ENCODE measurements at places on chromosomes 4 and X.

DNA sequence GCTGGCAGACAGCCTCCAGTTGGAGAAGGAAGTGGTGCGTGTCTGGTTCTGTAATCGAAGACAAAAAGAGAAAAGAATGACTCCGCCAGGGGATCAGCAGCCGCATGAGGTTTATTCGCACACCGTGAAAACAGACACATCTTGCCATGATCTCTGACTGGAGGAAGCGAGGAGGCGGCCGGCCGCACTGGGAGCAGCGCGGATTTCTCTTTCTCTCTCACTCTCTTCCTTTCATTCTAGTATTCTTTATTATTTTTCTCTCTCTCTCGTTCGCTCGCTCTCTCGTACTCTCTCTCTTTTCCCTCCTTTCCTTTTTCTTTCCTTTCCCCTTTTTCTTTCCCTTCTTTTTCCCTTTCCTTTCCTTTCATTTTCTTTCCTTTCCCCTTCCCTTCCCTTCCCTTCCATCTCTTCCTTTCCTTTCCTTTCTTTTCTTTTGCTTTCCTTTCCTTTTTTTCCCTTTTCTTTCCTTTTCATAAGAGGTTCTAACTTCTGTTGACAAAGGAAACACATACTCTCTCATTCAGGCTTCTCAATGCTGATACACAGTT lies 1.2 kb downstream of the POU3F4 start:
- DNase-seq, result no peak
- peaks cover 54% of the 10 kb centered on the region for H3K27me3 ChIP-seq
- H3K27ac ChIP-seq, result no peak overlapping the region
- no peaks in the 10 kb centered on the region for H3K4me1 ChIP-seq

DNA sequence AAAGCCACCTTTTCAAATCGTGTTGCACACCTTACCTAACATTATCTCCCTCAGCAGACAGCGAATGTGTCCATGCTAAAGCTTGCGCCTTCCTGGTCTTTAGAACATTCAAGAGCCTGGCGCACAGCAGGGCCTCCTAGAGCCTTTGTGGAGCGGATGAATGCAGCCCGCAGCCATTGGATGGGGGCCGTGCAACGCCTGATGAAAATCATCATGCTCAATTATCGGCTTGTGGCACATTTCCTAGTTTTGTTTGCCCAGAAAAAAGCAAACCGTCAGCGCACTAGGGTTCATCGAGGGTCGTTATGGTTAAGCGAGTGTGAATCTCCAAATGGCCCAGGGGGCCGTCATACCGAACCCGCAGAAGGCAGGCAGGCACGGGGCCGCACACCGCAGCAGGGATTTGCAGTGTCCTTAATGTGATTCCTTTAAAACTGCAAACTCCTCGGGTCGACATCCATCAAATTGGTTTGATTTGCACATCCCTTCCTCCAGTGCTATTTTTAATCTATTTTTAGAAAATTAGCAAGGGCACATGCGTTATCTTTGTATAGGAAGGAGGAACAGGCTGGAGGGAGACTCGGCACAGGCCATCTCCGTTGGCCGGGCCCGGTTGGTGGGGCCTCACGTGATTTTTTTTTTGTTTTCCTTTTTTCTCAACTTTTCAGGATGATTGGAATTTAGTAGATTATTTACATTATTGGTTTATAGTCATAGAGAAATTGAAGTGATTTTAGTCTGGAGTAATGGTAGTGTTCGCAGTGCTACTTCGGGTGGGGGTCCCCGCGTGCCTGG lies 53.1 kb downstream of the ABLIM2 start:
- no peak for DNase-seq
- no peaks in the 10 kb centered on the region for H3K27me3 ChIP-seq
- no peak overlapping the region for H3K4me3 ChIP-seq
- no peak overlapping the region for H3K27ac ChIP-seq

DNA sequence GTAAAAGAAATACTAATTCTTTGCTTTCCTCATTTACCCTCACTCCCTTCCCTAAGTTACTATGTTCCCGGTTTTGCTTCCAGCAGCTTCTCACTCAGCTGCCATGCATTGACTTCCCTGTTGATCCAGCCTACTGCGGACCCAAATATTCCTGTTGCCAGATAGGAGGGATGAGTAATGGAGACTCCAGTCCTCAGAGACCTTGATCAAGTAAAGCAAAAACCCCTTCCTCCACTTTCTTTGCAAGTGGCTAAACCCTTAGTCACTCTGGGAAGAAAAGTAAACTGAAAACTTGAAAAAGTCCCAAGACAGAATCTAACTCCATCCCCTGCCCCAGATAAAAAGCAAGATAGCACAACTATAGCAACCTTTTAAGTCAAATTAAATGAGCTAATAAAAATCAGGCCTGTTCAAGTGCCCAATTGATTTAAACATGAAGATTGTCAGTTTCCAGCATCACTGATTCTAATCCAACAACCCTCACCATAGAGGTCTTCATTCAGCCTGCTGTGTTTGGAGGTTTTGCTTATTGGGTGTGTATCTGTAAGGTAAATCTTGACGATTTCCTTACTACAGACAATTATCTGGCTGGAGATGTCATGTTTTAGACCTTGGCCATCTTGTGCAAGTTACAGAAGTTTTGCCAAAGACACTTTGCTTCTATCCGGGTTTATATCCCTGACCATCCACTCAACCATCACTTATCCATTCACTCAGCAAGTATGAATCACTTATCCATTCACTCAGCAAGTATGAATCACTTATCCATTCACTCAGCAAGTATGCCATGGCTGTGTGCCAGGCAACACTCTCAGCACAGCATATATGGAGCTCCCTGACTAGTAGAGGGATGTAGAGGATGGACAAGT lies 17.6 kb downstream of the FGFBP1 start:
- no peaks in the 10 kb centered on the region for H3K27me3 ChIP-seq
- no peak for DNase-seq
- no peak overlapping the region for H3K27ac ChIP-seq
- no peaks in the 10 kb centered on the region for H3K36me3 ChIP-seq

GRCh38 chr4:175054980-175055379 lies 136.8 kb downstream of the ADAM29 start:
- DNase-seq, result no peak
- no peaks in the 10 kb centered on the region for H3K4me1 ChIP-seq

DNA sequence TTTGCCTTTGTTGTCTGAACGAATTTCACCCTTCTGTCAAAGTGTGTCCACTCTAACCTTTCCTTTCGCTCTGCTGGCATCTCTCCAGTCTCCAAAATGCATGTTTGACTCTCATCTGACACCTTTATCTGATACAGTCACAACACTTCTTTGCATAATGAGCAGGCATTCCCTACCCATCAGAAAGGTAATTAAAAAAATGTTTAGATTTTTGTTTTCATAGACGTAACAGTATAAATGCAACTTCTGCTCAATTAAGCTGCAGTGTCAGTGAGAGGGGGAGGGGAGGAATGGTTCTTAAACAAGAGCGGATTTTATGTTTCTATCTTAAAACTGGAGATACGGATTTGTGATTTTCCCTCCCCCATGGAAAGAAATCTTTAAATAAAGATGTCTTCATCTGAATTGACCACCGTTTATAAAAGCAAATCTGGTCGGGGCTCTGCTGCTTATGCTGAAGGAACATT lies 70.2 kb downstream of the CXXC4 start:
- H3K36me3 ChIP-seq, result no peaks in the 10 kb centered on the region

DNA sequence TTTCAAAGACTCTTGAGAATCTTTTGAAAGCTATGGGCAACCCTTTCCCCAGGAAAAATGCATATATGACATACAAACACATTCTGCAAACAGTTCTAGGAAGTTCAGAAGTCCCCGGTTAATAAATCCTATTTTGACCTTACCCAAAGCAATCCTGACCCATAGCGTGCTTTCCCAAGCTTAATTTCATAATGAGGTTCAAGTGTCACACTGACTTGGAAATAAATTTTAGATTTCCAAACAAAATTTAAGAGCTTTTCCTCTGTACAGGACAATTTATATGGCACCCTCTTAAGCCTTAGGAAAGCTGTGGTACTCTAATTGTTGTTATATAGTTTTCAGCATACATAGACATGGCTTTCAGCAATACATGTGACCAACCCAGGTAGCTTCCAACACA lies 11.3 kb downstream of the MID2 start:
- no peak for DNase-seq
- no peak overlapping the region for H3K27ac ChIP-seq
- peaks cover 23% of the 10 kb centered on the region for H3K27me3 ChIP-seq
- no peak overlapping the region for H3K4me3 ChIP-seq

DNA sequence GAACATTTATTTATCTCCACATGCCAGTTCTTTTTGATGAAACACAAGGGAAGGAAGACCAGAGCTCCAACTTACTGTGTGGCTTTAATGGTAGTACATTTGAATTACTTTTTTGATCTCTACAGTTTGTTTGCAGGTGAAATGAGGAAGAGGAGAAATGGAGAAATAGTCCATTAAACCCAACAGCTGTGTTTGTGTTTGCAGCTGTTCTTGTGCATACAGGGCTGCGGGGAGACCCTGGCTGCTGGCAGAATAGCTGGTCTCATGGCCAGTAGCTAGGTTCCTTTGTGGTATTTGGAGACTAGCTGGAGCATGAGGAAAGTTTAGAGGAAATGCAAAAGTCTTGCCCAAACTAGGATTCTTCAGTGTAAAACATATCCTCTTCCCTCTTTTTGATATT lies 374.8 kb downstream of the GPAT3 start:
- H3K36me3 ChIP-seq, result no peaks in the 10 kb centered on the region
- no peak overlapping the region for H3K27ac ChIP-seq
- H3K4me3 ChIP-seq, result no peak overlapping the region
- DNase-seq, result no peak
- no peaks in the 10 kb centered on the region for H3K4me1 ChIP-seq

Data from SK-N-SH (cell line).